ENCODE measurements at places on chromosomes 6 and 20.

GRCh38 chr6:152749336-152749735 lies 1.3 kb upstream of the VIP start:
- DNase-seq, result no peak

DNA sequence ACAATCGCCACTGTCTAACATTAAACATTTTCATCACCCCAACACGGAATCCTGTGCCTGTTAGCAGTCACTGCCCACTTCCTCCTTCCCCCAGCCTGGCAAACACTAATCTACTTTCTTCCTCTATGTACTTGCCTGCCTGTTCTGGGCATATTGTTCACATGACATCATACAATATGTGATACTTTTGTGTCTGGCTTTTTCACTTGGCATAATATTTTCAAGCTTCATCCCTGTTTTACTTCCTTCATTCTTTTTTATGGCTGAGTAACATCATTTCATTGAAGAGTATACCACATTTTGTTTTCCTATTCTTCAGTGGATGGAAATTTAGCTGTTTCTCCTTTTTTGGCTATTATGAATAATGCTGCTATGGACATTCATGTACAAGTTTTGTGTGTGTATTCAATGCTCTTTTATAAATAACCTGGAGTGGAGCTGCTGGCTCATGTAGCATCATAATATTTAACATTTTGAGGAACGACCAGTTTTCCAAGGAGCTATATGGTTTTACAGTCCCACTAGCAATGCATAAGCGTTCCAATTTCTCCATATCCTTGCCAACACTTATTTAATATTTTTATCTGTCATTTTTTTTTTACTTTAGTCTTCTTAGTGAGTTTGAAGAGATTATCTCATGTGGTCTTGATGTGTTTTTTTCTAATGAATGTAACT lies 360.1 kb downstream of the HDGFL1 start:
- no peak for DNase-seq

- no peak for DNase-seq
Measured at GRCh38 chr6:87917886-87918285, 129.8 kb upstream of the SPACA1 start.

DNA sequence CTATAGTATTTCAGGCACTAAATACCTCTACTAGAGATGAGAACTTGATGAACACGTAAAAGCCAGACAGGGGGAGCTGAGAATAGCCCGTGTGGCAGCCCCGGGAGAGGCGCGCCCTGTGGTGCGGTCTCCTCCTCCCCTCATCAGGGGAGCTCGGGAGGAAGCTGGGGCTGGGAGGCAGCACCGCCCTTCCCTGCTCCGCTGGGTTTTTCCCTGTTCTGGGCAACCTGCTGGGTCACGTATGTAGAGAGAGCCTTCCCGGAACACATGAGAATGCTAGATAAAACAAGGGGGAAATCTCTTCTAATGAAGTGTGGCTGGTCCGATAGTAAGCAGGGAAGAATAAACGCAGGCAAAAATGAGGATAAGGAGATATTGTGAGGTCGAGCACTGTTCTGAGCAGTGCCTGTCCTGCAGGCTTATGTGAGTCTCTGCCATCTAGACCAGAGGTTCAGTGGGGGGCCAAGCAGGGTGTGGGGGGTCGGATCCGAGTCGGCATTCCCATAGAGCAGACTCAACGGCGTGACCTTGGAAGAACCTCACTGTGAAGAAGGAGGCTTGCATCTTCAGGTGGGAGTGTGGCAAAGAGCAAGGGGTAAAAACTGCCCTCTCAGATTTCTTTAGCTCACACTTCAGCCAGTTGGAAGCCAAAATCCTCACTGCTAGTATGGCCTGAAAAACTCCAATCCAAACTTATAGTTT lies 13.4 kb upstream of the RPS6KA2 start:
- DNase-seq, result no peak

DNA sequence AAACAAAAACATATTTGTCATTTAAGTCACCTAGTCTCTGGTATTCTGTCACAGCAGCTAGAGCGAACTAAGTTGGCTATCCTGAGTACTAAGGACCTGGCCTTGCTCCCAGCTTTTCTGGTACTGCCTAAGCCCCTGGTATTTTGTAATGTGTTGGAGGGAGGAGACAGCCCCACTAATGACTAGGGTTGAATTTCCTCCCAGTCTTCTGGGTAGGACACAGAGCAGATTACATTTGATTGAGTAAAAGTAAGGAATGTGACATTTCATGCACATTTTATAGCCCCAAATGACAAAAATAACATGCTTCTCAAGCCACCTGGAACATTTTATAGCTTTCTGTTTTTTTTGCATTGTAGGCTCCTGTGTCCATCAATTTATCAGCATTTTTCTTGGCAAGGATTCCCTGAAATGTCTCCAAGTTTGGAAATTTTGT lies 47.9 kb upstream of the DDR1 start:
- peak; percentile 51 for DNase-seq

DNA sequence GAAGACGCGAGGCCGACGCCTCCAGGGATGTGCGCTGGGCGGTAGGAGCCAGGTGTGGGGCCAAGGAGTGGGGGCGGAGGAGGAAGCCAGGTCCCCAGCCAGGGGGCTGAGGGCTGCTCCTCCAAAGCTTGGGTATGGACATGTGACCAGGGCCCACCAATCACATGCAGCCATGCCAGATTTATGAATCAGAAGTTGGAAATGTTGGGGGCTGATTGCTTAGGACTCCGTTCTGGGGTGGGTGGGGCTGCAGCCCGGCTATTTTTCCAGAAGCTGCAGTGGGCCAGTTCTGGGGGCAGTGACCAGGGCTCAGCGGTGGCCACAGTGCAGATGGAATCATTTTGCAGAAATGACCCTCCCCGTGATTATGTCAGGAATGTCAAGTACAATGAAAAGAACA lies 96.0 kb downstream of the CEBPB start:
- DNase-seq, result peak; percentile 95

DNA sequence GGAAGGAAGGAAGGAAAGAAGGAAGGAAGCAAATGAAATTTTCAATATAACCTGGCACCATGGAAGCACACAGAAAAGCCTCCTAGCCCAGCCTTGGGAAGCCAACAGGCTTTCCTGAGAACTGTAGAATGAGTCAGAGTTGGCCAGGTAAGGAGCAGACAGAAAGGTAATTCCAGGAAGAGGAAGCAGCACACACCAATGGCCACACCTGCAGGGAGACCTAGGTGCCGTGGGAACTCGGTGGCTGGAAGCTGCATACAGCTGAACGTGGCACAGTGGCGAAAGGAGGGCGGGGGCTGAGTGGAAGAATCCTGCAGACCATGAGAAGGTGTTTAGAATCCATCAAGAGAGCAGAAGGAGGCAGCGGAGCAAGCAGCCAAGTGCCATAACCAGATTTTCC lies 224.8 kb upstream of the RREB1 start:
- no peak for DNase-seq

DNA sequence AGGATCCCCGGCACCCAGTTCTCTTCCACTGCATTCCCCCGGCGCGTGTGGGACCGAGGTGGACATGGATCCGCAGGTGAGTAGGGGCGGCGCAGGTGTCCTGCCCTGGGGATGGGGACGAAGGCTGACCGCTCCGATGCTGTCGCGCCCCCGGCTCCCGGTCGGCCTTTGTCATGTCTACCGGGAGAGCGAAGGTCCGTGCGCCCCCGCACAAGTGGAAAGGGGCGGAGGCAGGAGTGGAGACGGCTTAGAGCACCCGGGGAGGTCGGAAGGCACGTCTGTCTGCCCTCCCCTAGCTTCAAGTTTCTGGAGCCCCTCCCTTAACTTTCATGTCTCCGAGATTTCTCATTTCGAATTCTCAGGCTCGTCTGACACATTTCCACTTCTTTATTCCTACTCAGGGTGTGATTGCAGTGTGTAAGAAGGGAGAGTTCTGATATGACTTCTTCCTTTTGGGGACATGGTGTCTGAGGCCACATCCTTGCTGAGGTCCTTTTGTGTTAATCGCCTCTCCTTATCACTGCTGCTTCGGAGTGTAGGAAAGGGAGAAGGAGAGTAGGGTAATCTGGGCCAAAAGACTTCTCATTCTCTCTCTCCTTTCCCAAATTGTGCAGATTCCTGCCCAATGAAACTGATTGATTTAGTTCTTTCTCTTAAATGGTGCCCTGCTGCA lies 435 bp downstream of the KIFC1 start:
- DNase-seq, result peak; percentile 50

- peak; percentile 92 for DNase-seq
Measured at GRCh38 chr20:38167851-38168760, 3.0 kb upstream of the TGM2 start.

- DNase-seq, result no peak
Measured at GRCh38 chr20:3247638-3248037, 8.6 kb upstream of the SLC4A11 start.

- no peak for DNase-seq
Measured at GRCh38 chr20:22985239-22985778, 49.8 kb upstream of the SSTR4 start.

DNA sequence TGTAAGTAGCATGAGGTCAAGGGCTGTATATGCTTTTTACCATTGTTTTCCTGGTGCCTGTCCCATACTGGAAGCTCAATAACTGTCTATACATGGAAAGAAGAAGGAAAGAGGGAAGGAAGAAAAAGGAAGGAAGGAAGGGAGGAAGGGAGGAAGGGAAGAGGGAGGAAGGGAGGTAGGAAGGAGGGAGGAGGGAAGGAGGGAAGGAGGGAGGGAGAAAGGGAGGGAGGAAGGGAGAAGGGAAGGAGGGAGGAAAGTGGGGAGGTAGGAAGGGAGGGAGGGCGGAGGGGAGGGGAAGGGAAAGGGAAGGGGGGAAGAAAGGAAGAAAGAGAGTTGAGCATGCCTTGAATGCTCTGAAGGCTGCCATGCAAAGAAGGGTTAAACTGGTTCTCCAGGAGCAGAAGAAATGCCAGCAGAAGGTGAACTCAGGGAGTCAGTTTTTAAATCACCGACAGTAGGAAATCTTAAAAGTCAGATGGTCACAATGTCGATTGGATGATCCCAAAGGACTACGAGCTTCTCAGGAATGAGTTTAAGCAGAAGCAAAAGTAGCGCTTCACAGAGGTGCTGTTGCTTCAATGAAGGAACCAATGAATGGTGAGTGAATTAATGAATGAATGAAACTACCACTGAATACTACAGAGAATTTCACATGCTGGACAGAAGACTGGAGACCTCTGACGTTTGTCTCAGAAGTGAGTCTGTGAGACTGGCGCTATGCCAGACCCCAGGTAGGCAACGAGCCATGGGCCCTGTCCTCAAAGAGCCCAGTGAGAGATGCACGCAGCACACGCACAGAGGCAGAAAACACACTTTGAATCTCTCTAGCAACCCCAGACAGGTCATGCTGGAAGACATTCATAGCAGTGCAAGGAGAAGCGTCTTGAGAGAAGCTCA lies 117.6 kb downstream of the MRPL14 start:
- DNase-seq, result peak; percentile 73

GRCh38 chr6:129515004-129515403 lies 195.0 kb downstream of the ARHGAP18 start:
- DNase-seq, result no peak

DNA sequence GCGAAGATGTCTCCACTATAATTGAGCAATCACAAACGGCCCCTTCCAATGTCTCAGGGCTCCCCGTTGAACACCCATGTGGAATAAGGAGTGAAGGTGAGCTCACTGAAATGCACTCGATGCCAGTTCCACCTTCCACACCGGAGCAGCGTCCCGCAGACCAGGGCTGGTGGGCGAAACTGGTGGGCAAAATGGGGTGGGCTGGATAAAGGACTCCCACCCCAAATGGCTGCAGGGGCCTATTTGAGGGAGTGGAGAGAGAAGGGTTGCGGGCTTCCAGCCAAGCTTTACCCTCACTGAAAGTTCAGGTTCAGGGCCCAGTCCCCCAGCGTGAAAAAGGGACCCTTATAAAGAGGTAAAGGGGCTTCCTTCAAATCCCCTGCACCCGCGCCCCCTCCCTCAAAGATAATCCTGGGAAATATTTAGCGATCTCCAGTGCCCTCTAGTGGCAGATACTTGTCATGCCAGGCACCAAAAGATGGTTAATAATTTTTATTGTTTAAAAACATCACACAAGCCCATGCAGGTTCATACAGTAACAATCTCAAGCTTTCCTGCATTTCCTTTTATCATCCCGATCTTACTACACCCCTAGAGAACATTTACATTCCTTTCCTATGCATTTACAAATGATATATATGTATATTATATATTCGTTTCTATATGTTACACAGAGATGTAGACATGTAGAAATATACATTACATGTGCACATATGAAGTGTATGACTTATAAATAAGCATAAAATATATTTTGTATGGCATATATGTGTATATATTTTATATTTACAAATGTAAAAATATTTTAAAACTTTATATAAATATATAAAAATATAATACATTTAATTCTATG lies 58.2 kb upstream of the NKX2-2 start:
- DNase-seq, result peak; percentile 3

- no peak for DNase-seq
Measured at GRCh38 chr6:111680015-111680712, 74.5 kb upstream of the TRAF3IP2 start.

- DNase-seq, result peak; percentile 75
Measured at GRCh38 chr20:17536944-17537444, 5.8 kb upstream of the BFSP1 start.

DNA sequence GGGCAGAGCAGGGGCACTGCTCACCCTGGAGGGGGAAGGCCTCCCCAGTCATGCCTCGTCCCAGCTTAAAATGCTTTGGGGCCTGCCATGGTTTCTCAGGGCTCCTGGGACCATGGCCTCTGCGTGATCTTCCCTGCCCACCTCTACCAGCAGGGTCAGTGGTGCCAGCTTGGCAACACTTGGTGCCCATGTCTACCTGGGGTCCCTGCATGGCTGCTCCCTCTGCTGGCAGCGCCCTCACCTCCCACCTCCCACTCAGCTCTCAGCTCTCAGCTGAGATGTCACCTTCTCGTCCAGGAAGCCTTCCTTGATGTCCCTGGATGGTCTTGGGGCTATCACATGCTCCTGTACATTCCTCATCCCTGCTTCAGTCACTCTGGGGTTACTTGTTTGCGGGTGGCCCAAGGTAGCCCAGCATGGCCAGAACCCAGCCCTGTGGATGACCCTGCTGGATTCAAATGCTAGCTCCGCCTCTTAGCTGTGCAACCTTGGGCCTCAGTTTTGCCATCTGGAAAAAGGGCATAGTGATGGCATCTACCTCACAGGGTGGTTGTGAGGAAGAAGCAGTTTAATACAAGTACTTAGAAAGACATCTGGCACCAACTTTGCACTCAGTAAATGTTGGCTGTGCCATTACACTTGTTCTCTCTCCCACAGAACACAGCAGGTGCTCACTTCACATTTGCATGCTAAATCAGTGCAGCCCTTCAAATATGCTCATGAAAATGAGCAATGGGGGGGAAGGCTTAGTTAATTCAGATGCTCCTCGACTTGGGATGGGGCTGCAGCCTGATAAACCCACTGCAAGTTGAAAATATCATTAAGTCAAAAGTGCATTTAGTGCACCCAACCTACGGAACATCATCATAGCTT lies 53.5 kb upstream of the PTPN1 start:
- DNase-seq, result no peak

DNA sequence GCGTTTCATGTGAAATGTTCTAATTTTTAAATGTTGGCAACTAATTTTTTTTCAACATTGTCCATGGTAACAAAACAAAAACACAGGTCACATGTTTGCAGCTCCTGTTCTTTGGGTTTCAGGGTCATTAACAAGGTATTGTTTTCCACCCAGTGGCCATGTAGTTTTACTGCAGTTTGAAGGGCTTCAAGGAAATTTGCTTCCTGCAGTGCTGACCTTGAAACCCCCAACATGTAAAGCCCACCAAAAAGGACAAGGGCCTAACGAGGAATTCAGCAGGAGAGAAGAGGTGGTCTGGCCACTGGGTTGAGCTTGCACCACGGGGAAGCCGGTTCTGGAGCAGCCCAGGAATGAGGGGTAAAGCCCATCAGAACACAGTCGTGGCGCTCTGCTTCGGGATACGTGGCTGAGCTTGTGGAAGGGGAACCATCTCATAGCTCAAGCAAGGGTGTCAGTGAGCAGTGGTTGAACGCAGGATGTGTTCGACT lies 13.9 kb upstream of the KLHL31 start:
- DNase-seq, result peak; percentile 66
